ENCODE measurements at places on chromosomes 7 and 10.
A peak's percentile ranks its signal among the peaks of the same experiment; 100 is the strongest.

- DNase-seq: peak; percentile 50
Measured at GRCh38 chr7:5528071-5528814, 104.6 kb upstream of the TNRC18 start.

DNA sequence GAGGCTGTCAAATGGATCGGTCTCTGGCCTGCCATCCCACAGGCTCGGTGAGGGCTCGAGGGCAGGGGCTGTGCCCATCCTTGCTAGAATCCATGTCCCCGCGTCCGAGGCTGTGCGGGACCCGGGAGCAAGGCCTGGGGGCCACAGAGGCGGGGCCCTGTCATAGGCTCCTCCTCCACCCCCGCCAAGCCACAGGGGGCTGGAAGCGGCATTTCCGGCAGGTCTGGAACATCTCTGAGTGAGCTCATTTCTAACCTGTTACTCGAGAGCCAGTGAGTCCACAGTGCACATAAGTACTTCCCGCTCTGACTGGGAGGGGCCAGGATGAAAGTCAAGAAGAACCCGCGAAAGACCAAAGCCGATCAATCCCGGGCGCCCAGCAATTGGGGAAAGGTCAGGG is 57.6 kb downstream of the NKX6-2 start:
- DNase-seq: no peak

DNA sequence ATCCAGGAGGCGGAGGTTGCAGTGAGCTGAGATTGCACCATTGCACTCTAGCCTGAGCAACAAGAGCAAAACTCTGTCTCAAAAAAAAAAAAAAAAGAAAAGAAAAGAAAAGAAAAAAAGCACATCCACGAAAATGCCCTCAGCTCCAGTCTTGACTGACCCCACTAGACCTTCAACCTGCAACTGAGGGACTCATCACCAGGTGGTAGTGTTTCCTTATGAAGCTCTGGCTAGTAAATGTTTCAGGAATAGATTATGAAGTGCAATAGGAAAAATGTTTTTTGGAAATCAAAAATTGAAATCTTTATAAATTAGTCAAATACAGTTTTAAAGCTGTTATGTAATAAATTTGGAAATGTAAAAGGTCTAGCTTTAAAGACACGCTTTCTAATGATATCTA is 22.4 kb downstream of the TLL2 start:
- DNase-seq: no peak

DNA sequence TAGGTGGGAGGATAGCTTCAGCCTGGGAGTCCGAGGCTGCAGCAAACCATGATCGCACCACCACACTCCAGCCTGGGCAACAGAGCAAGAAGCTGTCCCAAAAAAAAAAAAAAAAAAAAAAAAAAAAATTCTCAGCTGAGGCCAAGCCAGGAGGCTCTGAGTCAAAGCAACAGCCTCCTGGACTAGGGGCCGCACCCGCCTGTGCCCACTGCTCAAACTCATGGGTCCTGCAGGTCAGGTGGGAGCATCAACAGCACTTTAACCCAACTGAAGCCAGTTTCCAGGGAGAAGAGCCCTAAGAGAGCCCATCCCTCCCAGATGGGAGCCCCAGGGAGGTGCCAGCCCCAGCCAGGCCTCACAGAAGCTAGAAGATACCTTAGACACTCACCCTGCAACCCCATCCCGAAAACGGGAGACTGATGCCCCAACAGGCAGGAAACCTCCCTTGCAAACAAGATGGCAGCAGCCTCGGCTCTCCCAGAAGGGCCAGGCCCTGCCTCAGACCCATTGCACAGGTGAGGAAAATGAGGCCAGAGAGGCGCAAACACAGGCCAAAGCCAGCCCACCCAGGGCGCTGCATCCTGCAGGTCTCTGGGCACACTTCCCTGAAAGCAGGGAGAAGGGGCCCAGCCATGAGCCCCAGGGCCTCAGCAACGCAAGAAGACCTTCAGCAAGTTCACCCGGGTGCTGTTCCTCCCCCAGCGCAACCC is 11.0 kb downstream of the PDGFA start:
- no peak for DNase-seq

GRCh38 chr10:22625516-22626290 is 88.7 kb downstream of the PIP4K2A start:
- no peak for DNase-seq

- DNase-seq: no peak
Measured at GRCh38 chr10:60188548-60188947, 201.1 kb downstream of the ANK3 start.

- DNase-seq: no peak
Measured at GRCh38 chr10:102585026-102585425, 59.3 kb upstream of the TRIM8 start.

DNA sequence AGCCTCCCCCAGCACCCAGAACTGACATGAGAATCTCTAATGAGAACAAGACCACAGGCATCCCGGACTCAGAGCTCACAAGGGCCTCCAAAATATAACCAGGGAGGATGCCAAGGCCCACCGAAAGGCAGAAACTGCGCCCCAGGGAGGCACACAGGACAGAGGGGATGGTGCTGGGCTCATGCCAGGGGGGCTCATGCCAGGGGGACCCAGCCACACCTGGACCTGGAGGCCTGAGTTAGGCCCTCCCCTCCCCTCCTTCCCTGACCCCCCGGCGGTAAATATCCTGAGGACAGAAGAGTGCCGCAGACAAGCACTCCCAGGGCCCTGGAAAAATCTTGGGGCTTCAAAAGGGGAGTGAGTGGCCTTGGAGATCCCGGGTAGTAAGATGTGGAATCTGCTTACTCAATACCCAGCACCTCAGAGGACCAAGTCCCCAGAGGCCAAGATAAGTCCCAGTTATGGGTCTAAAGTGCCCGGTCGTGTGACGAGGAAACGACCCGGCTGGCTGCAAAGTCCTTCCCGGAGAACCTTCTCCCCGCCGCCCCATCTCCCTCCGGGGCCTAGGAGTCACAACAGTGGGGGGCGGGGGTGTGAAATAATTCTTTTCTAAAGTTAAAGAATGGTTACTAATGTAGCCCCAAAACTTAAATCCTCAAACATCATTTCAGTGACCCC is 11.9 kb downstream of the PDGFA start:
- no peak for DNase-seq

DNA sequence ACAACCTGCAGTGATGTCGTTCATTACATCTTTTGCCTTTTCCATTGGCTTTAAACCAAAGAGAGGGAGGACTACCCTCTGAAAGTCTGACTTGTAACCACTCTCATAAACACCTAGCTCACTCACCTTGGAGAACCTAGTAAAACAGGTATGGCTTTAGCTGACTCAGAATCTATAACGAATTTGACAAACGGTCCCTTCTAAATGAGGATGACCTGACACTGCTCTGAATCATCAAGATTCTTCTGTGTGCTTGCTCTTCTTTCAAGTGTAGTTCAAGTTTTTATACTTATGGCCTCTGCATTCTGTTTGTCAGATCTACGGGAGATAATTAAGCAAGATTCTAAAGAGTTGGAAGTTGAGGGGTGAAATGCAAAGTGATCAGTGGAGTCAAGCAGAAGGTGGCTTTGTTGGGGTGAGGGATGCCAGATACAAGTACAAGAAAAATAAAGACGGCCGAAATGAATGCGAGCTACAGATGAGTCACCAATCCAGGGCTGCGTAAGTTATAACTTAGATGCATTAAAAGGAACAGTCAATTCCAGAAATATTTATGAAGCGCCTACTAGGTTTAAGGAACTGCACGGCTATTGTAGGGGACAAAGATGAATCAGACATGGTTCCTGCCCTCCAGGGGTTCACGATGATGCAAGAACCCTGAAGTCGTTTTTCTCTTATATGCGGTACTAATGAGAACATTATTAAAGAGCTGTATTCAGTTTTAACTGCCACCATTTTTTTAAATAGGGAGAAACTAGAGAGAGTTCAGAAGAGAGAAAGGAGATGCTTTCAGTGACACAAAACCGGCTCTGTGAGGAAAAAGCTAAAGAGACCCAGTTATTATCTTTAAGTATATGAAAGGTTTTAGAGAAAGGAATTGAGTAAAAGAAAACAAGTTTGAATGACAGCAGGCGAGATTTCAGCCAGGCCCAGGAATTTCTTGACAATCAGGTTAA is 6.5 kb downstream of the HIPK2 start:
- no peak for DNase-seq

GRCh38 chr7:116616555-116617059 is 55.4 kb upstream of the MET start:
- DNase-seq: no peak

GRCh38 chr7:3107228-3107763 is 63.6 kb upstream of the CARD11 start:
- DNase-seq: no peak

DNA sequence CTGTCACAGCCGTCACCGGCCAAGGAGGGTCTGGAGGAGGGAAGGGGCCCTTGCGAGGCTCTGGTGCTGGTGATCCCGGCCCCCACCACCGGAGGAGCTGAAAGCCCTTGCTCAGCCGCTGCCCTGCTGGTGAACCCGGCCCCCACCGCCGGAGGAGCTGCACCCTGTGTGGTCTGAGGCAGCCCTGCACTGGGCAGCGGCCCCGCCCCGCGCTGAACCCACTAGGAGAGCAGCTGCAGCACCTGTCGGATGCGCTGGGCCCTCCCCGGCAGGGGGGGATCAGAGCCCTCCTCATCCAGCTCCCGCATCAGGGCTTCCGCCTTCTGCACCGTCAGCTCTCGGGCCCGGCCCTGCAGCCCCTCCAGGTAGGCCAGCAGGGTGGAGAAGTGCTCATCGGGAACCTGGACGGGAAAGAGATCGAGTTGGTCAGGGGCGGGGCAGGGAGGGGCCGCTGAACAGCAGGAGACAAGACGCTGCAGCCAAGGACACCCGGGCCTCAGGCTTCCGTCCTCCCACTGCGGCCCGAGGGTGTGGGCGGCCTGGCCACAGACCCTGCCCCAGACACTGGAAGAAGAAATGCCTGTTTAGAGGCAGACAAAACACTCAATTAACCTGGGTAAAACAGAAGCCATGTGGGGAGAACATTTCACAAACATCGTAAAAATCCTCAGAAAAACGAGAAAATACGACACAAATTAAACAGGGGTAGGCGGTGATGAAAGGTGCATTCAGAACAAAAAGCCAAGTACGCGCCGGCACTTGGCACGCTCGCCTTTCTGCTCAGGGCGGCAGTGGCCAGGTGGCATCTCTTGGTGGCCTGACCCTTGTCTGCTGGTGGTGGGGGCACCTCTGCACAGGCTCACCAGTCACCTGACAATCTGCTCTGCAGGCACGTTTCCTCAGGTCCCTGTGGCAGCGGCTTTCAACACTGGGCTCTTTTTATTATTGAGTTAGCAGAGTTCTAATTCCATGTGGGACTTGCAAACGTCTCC is 14.7 kb downstream of the CYP2W1 start:
- no peak for DNase-seq

DNA sequence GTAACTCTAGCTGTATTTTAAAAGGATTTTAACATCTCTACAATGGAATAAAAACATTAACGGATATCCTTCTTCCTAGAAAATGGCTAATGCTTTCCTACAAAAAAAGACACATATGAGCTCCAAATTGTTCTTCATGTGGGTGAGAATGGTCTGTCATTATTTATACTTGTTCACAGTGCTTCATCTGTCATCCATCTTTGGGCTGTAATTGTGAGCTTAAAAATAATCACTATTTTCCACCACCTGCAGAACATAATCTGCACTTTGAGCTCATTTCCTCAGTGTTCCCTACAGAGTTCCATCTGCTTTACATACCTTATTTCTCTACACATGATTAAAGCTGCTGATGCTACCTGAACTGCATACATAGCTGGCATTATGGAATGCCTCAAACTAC is 979.1 kb upstream of the C7orf33 start:
- DNase-seq: no peak

DNA sequence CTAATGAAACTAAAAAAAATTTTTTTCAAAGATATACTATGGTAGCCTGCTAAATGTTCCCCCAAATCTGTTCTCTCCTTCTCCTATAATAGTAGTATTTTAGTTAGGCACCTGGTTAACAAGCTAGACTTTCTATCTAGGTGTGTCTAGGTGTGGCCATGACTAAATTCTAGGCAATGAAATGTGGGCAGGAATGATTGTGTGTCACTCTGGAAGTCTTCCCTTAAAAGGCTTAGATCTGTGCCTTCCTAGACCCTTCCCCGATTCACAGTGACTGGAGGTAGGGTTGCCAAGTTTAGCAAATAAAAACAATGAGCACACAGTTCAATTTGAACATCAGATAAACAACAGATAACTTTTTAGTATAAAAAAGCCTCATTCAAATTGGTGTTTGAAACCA is 8.3 kb upstream of the ARHGAP21 start:
- no peak for DNase-seq

GRCh38 chr7:5472432-5473315 is 49.0 kb upstream of the TNRC18 start:
- DNase-seq: peak; percentile 21

DNA sequence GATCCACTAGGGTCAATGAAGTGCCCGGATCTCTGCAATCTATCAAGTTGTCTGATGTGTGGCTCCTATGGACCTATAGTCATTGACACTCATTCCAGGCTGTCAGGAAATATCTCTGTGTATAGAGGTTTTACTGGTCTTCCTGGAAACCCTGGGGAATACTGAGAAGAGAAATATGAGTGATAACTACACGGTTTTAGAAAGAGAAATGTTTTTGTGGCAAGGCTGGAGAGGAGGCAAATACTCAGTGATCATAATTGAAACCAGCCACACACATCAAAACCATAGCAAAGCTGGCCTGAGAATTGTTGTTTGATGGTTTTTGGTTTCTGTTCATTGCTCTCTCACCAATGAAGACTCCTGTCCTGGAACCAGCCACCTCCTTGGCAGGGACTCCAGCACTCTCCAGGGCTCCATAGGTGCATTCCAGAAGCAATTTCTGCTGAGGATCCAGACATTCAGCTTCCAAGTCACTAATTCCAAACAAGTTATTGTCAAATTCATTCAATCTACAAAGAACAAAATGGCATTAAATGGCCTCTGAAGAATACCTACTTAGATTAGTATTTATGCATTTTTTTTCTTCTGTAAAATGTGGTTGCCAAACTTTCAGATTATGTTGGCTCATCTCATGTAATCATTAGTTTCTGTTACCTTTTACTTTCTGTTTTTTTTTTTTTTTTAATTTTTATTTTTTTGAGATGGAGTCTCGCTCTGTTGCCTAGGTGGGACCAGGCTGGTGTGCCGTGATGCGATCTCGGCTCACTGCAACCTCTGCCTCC is 108.6 kb upstream of the ABI1 start:
- peak; percentile 24 for DNase-seq

GRCh38 chr10:43238462-43238861 is 28.4 kb downstream of the RASGEF1A start:
- DNase-seq: peak; percentile 1

- DNase-seq: peak; percentile 24
Measured at GRCh38 chr7:2893411-2893861, 49.3 kb upstream of the GNA12 start.
